BJ (cell line): ENCODE measurements at places on chromosomes 1 and 21.

- DNase-seq, result no peak
Measured at GRCh38 chr1:1879942-1880341, 10.9 kb downstream of the GNB1 start.

- DNase-seq, result no peak
Measured at GRCh38 chr1:155166051-155166470, 7.0 kb downstream of the KRTCAP2 start.

DNA sequence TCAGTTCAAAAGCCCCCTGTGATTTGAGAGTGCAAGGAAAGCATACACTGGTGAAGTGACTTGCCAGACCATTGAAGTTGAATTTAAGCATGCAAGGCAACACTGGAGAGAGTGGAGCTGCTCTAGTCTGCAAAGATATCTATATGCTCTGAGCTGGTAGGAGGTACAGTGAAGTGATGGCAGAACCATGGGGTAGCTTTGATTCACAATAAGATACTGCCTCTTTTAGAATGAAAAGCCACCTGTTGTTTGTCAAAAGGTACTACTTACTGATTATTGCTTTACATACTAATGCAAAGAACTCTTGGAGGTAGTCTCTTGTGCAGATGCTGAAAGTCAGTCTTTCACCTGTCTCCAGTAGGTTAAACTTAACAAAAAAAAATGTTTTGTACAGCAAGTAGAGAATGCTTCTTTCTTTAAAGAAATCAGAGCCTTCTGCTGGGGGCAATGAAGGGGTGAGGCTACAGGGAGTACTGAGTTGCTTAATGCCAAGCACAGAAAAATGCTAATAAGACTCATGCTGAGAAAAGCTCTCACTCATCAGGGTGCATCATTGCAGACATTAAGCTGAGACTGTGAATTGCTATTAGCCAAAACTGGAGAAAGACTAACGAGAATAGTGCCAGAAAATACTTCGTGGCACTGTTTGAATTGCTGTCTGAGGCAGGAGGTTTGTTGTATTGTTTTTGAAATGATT lies 1150.5 kb upstream of the TMPRSS15 start:
- no peak for DNase-seq

DNA sequence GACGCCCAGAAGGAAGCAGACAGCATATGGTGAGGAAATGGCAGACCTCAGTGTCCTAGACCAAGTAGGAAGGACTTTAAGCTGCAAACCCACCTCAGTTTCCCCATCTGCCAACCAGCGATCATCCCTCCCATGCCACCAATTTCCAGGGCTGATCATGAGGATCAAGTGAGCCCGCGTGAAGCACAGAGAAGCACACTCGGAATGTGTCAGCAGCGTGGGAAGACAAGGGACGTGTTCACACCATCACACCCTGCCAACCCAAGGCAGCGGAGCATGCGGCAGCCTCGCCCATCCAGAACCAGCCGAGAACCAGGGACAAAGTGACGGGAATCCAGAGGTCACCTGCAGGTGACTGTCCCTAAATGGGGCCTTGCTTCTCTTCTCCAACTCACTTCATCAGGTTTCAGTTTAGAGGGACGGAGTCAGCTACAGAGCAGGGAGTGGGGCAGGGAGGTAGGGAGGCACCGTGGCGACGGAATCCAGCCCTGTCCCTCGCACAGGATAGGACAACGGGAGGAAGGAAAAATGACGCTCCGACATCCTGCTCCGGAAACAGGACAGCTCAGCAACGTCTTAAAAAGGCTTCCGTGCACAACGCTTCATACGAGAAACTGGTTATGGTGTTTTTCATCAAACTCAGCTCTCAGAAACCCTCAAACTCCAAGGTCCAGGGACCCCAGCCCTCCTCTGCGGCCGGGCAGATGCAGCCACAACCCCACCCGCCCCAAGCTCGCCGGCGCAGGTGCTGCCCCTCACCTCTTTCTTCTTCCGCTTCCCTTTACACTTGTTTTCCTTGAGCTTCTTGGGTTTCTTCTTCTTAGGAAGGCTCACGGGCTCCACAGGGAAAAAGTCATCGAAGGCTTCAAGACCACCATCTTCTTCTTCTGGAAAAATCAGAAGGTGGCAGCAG lies 12.5 kb downstream of the CHD5 start:
- no peak for DNase-seq

DNA sequence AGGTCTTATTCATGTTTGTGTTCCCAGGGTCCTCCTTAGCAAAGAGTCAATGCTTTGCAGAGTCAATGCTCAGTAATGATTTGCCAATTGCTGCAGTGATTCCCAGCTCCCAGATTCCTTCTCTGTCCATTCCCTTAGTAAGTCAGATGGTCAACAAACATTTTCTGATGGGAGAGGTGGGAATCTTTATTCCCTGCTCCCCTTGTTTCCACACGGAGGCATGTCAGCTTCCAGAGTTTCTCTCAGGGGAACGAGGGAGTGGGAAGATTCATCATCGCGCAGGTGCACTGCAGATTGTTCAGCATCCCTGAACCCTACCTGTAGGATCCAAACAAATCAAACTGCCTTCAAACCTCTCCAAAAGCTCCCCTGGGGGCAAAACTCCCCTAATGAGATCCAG lies 7.5 kb upstream of the AHDC1 start:
- DNase-seq, result no peak
